T1000 (cell line): ENCODE measurements at places on chromosomes 12 and 14.

DNA sequence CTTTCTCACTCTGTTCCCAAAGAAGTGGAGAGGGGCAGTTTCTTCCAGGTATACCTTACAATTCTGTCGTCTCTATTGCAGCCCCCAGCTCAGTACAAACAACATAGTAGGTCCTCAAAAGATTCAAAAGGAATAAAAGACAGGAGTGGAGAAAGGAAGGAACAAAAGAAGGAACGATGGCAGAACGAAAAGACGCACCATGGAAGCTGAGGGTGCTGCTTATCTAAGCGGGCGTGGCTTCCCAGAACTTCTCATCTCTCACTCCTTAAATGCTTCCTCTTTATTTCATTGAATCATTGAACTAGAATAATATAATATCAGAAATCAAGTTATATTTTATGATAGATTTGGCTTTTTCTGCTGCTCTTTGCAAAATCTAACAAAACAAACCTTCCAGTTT, 13.7 kb upstream of the LTA4H start:
- no peak for DNase-seq

DNA sequence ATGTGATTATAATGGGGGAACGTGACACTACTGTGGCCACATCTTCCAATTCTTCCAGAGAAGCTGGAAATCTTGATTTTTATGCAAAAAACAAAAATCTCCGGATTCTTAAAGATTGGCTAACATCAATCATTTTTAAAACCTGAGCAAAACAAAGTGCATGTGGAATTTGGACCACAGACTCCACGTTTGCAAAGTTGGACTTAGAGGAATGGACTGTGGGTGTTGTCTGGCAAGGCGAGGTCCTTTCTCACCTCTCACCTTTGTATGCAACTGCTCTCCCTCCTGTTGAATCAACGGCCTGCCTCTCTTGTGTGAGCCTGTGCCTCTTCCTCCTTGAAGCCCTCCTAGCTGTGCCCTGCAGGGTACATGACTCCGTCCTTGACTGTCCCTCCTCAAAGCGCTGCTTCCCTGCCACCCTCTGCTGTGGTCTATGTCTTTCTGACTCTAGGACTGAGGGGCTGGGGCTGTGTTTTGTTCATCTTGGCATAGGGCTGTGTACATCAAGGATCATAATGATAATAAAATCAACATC, 122.4 kb downstream of the PHETA1 start:
- no peak for DNase-seq

DNA sequence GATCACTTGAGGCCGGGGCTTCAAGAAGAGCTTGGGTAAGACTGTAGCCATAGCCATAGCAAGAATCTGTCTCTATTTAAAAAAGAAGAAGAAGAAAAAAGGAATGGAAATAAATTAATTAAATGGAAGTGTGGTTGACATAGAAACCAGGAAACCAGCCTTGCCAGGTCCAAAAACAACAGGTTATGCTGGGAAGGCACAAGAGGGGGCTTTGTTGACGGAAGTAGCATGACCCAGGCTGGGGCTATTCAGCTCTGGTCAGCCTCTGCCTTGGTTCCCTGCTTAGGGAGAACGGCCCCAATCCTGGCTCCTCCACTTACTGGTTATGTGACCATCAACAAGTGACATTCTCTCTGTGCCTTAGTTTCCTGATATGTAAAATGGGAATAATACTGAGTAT, 14.4 kb upstream of the GPR68 start:
- no peak for DNase-seq

DNA sequence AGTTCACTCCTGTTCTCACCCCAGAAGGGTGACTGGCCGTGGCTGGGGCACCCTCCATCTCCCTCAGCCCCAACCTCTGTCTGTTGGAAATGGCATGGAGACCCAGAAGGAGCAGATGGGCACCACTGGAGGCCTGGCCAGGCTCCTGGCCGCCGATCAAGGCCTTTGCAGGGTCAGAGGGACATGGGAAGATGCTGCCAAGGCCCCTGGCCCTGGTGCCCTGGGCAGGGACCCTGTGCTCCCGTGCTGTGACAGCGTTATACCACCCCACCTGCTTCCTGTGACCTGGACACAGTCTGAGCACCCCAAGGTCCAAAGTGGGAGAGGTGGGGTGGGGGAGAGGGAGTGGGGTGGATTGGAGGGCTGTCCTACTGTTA, 3.5 kb downstream of the INF2 start:
- no peak for DNase-seq

- DNase-seq = no peak
Measured at GRCh38 chr14:73696466-73697400, 17.5 kb downstream of the PNMA1 start.

GRCh38 chr14:102403028-102403427, 40.3 kb downstream of the TECPR2 start:
- no peak for DNase-seq

DNA sequence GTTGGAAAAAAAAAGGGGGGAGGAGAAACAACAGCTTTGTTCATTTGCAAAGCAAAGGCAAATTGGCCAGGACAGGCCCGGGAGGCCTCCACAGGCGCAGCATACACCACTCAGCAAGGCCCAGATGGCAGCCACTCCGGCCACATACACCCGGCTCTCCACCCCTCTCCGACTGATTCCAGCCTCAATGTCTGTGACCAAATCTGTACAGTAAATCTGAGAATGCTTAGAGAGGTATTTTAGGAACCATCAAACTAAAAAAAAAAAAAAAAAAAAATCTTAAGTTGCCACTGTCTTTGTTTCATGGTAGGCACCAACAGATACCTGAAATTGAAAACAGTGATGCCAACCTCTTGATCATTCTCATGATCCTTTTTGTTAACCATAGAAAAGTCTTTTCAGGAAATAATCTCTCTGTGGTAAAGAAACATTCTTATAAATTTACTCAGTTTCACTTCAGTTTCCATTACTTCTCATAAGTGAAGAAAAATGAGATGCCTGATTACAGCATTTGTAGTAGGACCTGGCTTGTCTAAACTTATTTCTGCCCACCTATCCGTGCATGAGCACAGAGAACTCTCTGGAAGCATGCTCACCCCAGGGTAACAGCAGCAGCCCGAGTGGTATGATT, 20.2 kb downstream of the VPS37B start:
- no peak for DNase-seq

GRCh38 chr14:97432586-97432985, 635.4 kb downstream of the VRK1 start:
- DNase-seq = no peak

DNA sequence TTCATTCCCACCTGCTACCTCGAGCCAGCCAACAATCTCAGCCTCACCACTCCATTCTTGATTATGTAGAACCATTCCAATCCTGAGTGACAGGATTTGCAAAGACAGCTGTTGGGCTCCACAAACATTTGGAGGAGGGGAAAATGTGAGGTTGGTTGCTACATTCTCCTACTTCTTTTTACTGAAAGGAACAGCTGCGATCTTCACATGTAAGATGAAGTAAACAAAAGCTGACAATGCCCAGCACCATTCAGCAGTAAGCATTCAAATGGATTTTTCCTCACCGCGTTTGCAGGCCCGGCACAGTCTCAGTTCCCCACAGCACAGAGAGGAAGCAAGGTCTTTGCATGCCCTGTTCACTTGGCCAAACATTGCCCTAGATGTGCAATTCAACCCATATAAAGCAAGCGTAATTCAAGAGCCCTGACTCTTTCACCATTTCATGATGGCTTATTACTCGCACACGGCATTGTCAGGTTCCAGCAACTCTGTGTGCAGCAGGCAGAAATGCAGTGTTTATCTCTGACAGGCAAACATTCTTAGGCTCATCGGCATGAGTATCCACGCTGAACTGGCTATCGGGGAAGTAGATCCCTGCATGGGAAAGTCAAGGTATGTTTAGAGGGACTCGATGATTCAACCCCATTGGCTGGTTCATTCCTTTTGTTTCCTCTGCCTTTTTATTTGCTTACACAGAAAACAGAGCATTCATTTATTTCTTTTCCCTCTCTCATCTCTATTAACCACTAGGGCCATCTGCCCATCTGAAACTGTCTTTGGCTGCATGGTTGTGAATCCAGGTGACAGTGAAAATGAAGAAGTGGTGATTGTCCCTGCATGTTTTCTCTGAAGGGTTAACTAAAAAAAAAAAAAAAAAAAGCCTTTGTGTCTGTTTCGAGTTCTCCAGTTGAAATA, 236.1 kb upstream of the PLEKHG7 start:
- DNase-seq = no peak

- no peak for DNase-seq
Measured at GRCh38 chr12:89015419-89015818, 336.9 kb downstream of the DUSP6 start.

DNA sequence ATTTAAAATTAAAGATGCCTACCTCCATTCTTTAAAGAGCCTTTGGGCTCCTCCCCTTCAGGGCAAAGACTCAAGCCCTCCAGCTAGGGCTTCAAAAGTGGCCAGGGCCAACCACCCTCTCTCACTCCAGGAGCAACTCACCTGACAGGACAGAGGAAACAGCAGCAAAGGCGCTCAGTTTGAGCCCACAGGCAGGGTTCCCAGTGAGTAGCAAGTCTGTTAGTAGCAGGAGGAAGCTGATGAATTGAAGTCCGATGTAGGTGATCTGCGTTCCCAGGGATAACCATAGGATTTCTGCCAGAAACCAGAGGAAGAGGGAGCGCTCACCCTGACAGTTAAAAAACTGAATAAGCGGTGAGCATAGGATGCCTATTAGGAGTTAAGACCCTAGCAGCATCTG, 15.7 kb downstream of the GSG1 start:
- DNase-seq = no peak

DNA sequence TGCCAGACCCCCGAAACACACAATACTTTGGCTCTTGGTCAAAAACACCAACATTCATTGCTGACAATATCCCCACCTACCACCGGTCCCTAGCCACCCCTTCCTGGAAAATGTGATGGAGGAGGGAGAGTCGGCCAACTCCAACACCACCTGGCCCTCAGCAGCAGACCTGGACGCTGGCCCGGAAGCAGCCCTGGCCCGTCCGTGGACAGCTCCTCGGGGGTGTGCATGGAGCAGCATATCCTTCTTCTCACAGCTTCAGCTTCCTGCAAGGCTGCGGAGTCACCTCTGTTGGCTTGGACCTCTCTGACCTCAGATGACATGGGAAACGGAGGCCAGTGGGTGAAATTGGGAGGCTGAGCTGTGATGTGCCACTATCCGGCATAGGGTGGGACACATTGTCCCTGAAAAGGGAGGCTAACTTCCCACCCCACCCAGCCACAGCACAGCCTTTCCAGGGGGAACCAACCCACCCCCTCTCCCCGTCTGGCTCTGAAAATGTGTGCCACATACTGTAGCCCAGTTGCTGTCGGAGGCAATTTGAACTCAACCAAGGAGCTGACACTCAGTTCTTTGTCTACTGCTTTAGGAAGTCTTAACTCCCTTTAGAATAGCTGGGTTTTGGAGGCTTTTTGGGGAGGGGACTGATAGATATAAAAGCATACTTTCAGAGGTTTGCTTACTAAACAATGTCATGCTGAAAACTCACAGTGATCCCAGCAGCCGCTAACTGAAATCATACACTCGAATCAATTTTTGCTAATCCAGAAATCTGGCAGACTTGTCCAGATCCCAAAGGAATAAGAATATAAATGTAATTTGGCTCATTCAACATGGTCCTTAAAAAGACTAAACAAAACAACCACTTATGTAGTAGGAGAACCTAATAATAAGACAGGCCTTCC, 43.1 kb upstream of the LTA4H start:
- DNase-seq = no peak

- no peak for DNase-seq
Measured at GRCh38 chr14:58560208-58560607, 77.6 kb upstream of the DACT1 start.

GRCh38 chr14:68081489-68081888, 261.9 kb downstream of the RAD51B start:
- no peak for DNase-seq

- DNase-seq = no peak
Measured at GRCh38 chr14:55697414-55697861, 117.4 kb downstream of the KTN1 start.

- no peak for DNase-seq
Measured at GRCh38 chr14:29176876-29177275, 410.3 kb downstream of the FOXG1 start.

GRCh38 chr14:84750763-84751554, 779.0 kb upstream of the FLRT2 start:
- DNase-seq = no peak

- DNase-seq = no peak
Measured at GRCh38 chr14:64349741-64350490, 38.2 kb upstream of the MTHFD1 start.

DNA sequence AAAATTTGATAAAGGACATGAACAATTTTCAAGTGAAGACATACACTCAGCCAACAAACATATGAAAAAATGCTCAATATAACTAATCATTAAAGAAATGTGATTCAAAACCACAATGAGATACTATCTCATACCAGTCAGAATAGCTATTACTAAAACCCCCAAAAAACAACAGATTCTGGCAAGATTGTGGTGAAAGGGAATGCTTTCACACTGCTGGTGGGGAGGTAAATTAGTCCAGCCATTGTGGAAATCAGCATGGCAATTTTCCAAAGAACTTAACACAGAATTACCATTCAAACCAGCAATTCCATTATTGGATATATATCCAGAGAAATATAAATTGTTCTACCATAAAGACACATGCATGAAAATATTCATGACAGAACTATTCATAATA, 18.7 kb upstream of the TAS2R14 start:
- no peak for DNase-seq

- no peak for DNase-seq
Measured at GRCh38 chr12:49563951-49564685, 3.8 kb downstream of the MCRS1 start.

DNA sequence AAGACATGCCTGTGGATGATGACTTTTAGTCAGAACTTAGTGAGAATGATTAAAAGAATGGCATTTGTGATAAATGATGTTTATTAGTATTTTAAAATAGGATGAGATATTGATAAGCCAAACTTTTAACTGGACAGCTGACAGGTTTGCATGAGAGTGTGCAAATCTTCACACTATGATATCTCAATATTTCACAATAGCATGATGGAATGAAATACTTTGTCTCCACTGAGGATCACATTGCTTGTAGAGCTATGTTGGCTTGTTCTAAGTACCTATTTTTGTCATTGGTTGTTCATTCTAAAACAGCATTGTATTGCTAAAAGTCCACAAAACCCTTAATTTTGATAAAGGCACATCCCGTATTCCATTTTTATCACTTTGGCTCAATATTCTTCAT, 322.1 kb downstream of the ACSS3 start:
- DNase-seq = no peak
